ENCODE measurements at places on chromosomes 1 and 21.

DNA sequence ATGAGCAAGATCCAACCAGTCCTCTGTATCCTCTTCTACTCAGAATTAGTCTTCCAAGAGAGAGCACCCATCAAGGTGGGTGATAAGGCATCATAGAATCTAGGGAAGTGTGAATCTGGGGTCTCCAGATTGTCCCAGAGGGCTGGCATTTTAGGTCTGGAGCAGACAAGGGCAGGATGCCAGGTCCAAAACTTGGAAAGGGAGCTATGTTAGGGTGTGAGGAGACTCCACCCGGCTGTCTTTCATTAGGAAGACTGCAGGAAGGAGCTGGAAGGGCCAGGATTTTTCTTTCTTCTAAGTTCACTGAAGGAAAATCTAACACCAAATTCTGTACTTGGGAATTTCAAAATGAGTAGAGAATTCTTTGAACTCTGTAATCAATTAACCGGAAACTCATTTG lies 86.1 kb upstream of the BMP8A start:
- no peak for DNase-seq

DNA sequence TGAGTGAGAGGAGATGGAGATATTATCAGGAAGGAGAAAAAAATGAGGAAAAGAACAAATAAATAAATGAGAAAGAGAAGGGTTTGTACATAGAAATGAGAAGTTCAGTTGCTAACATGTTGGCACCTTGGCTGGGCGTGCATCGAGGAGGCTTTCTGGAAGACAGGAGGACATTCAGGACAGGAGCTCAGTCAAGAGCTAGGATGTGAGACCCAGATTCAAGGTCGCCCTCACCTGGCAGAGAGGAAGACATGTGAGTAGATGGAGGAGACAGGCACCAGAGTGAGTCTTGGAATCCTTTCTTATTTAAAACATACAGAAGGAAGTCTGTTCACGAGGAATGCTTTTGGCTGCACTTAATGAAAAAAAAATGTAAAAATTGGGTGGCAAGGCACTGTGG lies 640.9 kb downstream of the NPHP4 start:
- DNase-seq = no peak

DNA sequence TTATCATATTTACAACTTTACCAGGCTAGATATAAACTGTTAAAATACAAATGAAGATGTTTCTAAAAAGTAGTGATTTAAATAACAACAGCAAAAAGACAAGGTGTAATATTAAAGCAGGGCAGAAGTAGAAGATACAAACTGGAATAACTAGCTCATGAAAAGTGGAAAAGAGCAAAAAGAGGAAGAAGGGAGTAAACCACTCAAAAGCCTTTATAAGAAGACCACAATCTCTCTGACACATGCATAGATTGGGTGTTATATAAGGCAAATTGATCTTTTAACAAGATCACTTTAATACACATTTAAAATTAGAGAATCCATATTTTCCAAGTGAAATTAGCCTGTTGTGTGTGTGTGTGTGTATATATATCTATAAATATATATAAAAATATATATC lies 5.0 kb downstream of the DENND1B start:
- no peak for DNase-seq

DNA sequence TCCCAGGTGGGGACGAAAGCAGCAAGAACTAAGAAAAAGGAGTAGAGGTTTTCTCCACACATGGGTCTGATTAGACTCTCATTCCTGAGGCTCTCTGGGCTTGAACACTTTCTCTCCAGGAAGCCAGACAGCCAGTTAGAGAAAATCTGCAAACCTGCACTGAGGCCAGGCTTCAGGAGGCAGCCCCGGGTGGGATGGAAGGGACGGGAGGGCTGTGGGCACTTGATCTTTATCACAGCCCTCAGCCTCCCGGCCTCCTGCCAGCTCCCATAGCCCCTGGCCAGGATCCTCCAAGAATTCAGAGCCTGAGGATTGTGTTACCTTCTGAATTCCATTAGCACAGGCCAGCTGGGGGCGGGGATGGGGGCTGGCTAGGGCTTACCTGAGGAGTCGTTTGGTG lies 40.1 kb downstream of the SERTAD4 start:
- no peak for DNase-seq

- DNase-seq = no peak
These were observed 5.0 kb upstream of the GUCA2B start for GRCh38 chr1:42148166-42148565.

- no peak for DNase-seq
These were observed 41.4 kb upstream of the LMX1A start for GRCh38 chr1:165397944-165398343.

All from stimulated activated CD4-positive, alpha-beta T cell treated with anti-CD3 and anti-CD28 coated beads, Interleukin-4, amount 100 ng/mL, for 24 hours (primary cell).